ENCODE measurements at places on chromosomes 12 and 14. TPM values are rescaled to one million over a fixed set of nuclear protein-coding genes. Genes with fewer than 3 reads are reported as not detected.

The TSPAN11 gene
- total RNA-seq: 4.4 TPM

The PRIMA1 gene
- total RNA-seq: 2.3 TPM

The SLC38A2 gene
- total RNA-seq: 453 TPM

The SGPP1 gene
- total RNA-seq: 5.8 TPM

The RNASE7 gene
- total RNA-seq: not detected

The RIN3 gene
- total RNA-seq: 1.5 TPM

The PRB2 gene
- total RNA-seq: not detected

DNA sequence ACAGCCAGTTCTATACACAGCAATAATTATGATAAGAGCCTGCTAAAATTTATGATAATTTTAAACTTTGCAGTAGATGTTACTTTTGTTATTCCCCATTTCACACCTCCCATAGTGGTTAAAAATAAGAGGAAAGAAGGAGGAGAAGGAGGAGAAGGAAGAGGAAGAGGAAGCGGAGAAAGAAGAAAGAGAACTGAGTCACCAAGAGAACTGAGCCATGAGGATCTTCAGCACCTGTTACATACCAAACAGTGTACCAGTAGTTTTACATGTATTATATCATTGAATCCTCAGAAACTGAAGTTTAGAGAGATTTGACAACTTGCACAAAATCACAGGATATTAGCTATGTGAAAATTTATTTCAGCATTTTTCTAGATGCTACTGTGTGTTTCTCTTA is 3.9 kb downstream of the CD163 start:
- H3K27ac ChIP-seq: no peak overlapping the region
- no peak overlapping the region for H3K4me3 ChIP-seq
- H3K4me1 ChIP-seq: peaks cover 10% of the 10 kb centered on the region
- DNase-seq: no peak
- H3K27me3 ChIP-seq: no peaks in the 10 kb centered on the region

DNA sequence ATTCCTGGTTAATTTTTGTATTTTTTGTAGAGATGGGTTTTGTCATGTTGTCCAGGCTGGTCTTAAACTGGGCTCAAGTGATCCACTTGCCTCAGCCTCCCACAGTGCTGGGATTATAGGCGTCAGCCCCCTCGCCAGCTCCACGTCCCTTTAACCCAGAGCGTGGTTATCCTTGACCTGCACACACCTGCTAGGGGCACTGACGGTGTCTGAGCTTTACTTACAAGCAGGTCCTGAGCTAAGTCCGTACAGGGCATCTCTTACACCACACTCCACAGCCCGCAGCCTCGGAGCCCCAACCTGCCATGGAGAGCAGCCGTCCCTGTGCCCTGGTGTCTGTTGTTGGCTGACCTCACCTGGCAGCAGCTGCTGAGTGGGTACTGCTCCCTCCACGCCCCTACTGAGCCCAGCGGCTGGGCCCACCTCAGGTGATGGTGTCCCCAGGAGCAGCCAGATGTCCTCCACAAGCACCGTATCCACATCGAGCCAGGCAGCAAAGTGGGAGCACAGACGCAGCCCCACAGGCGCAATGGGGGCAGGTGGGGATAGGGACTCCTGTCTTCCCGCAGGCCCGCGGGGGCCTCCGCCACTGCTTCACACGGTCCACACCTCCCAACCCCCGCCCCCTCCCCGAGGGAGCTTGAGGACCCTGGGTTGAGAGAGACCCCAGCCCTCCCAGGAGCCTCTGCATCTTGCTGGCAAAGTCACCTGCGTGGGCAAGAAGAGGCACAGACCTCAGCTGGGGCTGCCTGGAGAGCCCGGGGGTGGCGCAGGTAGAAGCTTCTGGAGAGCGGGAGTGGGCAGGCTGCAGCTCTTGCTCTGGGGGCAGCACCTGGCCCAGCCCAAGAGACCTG is 325.4 kb upstream of the SFSWAP start:
- H3K27me3 ChIP-seq: no peaks in the 10 kb centered on the region
- no peaks in the 10 kb centered on the region for H3K36me3 ChIP-seq
- H3K27ac ChIP-seq: no peak overlapping the region
- H3K4me1 ChIP-seq: no peaks in the 10 kb centered on the region
- no peak overlapping the region for H3K4me3 ChIP-seq

GRCh38 chr14:105013150-105013785 is 7.6 kb downstream of the CDCA4 start:
- no peak overlapping the region for H3K4me3 ChIP-seq
- H3K4me1 ChIP-seq: no peaks in the 10 kb centered on the region
- no peaks in the 10 kb centered on the region for H3K27me3 ChIP-seq
- H3K27ac ChIP-seq: no peak overlapping the region

GRCh38 chr14:36617824-36618223 is 35.4 kb upstream of the NKX2-8 start:
- no peaks in the 10 kb centered on the region for H3K27me3 ChIP-seq
- H3K4me3 ChIP-seq: no peak overlapping the region
- H3K27ac ChIP-seq: no peak overlapping the region
- no peaks in the 10 kb centered on the region for H3K4me1 ChIP-seq
- no peak for DNase-seq

DNA sequence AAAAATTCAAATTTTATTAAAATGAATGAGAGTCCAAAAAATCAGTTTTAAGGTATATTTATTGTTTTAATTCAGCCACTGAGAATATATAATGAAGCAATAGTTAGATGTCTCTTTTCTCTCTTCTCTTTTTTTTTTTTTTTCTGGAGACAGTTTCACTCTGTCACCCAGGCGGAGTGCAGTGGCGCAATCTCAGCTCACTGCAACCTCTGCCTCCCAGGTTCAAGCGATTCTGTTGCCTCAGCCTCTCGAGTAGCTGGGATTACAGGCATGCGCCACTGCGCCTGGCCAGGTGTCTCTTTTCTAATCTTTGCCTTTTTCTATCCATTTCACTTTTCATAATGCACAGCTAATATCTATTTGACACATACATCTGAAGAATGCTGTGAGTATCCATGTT is 307.1 kb upstream of the RGS6 start:
- DNase-seq: no peak
- H3K27me3 ChIP-seq: no peaks in the 10 kb centered on the region
- H3K36me3 ChIP-seq: peaks cover 31% of the 10 kb centered on the region
- H3K4me1 ChIP-seq: no peaks in the 10 kb centered on the region

DNA sequence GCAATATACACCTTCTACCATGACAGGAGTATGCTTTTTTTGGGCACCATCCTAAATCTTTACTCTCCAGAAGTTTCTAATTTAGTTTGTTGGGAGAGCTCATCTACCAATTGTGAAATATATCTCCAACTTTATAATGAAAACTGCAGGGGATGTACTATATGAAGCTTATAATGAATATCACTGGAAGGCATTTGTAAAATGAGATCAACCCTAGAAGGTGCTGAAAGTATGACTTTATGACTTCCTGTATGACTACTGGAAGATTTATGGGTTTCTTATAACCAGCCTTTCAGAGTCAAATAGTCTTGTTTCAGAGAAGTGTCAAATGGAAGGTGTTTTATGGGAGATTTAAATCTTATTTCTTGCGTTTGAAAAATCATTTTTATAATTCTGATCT is 122.9 kb downstream of the MYRFL start:
- no peaks in the 10 kb centered on the region for H3K27me3 ChIP-seq
- peaks cover 2% of the 10 kb centered on the region for H3K4me1 ChIP-seq
- no peak overlapping the region for H3K4me3 ChIP-seq
- DNase-seq: no peak

DNA sequence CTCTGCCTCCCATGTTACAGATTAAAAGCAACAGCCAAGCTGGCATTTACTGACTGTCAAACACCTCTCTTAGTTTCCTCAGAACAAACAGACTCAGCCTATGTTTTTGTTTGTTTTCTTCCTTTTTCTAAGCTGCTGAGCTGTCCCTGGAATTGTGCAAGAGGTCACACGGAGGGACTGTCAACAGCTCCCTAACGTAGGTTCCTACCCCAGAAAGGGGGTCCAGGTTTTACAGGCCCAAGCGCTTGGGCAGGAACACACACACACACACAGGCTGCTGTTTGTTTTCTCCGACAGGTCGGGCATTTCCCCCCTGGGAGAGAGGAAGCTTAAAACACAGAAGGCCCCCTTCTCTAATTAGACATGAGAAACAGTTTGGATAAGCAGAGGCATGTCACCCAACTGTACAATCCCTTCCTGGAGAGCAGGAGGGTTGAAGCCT is 739.6 kb upstream of the TBX3 start:
- no peaks in the 10 kb centered on the region for H3K27me3 ChIP-seq
- H3K4me1 ChIP-seq: no peaks in the 10 kb centered on the region
- no peak overlapping the region for H3K27ac ChIP-seq
- H3K4me3 ChIP-seq: no peak overlapping the region
- H3K36me3 ChIP-seq: no peaks in the 10 kb centered on the region
- no peak for DNase-seq

DNA sequence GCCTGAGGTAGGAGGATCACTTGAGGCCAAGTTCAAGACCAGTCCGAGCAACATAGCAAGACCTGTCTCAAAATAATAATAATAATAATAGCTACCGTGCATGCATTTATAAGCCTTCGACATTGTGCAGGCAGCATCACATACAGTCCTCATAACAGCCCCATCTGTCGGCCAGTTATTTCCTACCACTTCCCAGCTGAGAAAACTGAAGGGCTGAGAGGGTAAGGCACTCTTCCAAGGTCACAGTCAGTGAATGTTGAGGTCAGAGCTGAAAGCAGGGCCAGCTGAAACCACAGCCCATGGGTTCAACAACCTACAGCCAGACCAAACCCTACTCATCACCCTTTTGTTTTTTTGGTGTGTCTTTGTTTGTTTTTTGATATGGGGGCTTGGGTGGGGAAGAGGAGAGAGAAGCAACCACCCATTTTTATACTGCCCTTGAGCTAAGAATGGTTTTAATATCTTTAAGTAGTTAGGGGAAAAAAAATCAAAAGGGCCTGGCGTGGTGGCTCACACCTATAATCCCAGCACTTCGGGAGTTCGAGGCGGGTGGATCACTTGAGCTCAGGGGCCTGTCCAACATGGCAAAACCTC is 16.8 kb upstream of the ITPK1 start:
- H3K4me3 ChIP-seq: no peak overlapping the region
- H3K27me3 ChIP-seq: no peaks in the 10 kb centered on the region
- no peaks in the 10 kb centered on the region for H3K4me1 ChIP-seq
- no peak overlapping the region for H3K27ac ChIP-seq

DNA sequence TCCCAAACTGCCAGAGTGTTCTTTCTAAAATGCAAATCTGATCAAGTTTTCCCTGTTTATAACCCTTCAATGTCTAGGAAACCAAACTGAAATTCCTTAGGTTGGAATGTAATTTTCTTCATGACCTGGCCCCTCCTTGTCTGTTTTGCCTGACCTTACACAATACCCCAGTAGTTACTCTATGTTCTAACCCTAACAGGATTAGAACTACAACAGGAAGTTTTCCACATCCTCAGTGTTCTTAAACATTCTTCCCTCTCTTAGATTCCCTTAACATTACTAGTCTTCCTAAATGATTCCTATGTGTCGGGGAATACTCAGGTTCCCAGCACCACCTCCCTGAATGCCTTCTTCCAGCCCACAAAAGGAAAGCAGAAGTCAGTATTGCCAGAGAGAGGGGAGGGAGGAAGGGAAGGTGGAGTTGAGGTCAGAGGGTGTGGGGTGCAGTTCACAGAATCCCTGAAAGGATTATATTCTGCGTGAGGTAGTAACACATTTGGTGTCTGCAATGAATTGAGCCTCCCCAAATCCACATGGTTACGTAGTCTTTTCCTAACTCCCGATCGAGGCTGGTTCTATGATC is 72.6 kb downstream of the BBS10 start:
- no peaks in the 10 kb centered on the region for H3K27me3 ChIP-seq
- H3K27ac ChIP-seq: no peak overlapping the region
- H3K36me3 ChIP-seq: no peaks in the 10 kb centered on the region
- H3K4me3 ChIP-seq: no peak overlapping the region
- no peak for DNase-seq
- H3K4me1 ChIP-seq: peaks cover 7% of the 10 kb centered on the region

DNA sequence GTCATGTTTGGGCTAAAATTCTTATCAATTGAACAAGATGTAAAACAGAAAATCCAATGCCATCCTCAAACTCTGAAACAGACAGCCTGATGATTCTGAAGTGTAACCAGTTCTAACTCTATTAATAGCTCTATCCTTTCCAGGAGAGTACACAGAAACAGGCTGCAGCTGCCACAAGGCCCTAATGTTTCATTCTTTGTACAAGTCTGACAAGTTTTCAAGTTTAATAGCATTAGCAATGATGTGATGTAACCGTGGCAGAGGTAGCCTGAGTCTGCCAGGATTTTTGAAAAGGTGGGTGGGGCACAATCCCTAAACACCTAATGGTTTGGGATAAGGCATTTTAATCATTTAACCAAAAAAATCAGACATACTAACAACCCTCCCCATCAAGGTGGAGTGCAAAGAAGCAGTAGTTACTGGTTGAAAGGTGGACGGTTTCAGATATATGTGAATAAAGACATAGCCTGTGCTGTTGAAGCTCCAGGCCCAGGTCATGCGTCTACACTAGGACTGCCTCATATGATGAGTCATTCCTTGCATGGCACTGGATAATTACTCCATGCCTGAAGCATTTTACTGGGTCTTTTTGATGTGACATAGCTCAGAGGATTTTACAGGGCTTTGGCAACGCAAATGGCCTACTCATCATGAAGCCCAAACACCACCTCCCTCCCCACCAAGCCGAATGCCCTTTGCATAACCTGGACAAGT is 145.1 kb upstream of the GRIP1 start:
- H3K27ac ChIP-seq: no peak overlapping the region
- H3K27me3 ChIP-seq: no peaks in the 10 kb centered on the region
- DNase-seq: no peak
- no peak overlapping the region for H3K4me3 ChIP-seq
- H3K36me3 ChIP-seq: no peaks in the 10 kb centered on the region

- no peak overlapping the region for H3K27ac ChIP-seq
Observed at GRCh38 chr12:3938042-3938544, 64.9 kb upstream of the PARP11 start.

GRCh38 chr12:12442548-12443071 is 85.7 kb downstream of the BORCS5 start:
- H3K27me3 ChIP-seq: no peaks in the 10 kb centered on the region
- no peaks in the 10 kb centered on the region for H3K36me3 ChIP-seq
- no peak for DNase-seq

GRCh38 chr12:130970165-130970907 is 16.6 kb downstream of the ADGRD1 start:
- no peaks in the 10 kb centered on the region for H3K4me1 ChIP-seq
- H3K27ac ChIP-seq: no peak overlapping the region
- H3K36me3 ChIP-seq: no peaks in the 10 kb centered on the region

- H3K27me3 ChIP-seq: no peaks in the 10 kb centered on the region
- H3K27ac ChIP-seq: no peak overlapping the region
- no peaks in the 10 kb centered on the region for H3K4me1 ChIP-seq
Observed at GRCh38 chr12:1078002-1078401, 87.0 kb downstream of the ERC1 start.

GRCh38 chr14:24283796-24284460 is 12.5 kb upstream of the RABGGTA start:
- DNase-seq: no peak
- no peaks in the 10 kb centered on the region for H3K27me3 ChIP-seq
- H3K36me3 ChIP-seq: no peaks in the 10 kb centered on the region
- H3K4me3 ChIP-seq: no peak overlapping the region

- no peaks in the 10 kb centered on the region for H3K27me3 ChIP-seq
- peaks cover 16% of the 10 kb centered on the region for H3K36me3 ChIP-seq
- no peak overlapping the region for H3K4me3 ChIP-seq
- DNase-seq: no peak
- H3K4me1 ChIP-seq: no peaks in the 10 kb centered on the region
Observed at GRCh38 chr14:100815478-100816285, 10.2 kb upstream of the MEG3 start.

All from H9 (cell line).